ENCODE measurements at places on chromosomes 7 and 10.

DNA sequence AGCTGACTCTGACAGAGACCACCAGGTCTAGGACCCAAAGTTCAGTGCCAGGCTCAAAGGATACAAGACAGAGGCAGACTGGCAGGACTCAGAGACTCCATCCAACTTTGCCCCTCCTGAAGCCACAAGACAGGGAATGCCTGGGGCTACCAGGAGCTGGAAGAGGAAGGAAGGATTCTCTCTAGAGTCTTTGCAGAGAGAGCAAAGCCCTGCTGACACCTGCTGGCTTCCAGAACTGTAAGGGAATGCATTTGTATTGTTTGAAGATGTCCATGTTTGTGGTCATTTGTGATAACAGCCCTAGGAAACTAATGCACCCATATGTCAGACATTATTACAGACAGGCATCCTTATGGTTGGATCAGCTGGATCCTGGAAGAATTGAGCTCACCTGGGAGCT, 132.3 kb upstream of the C7orf33 start:
- no peak for DNase-seq

DNA sequence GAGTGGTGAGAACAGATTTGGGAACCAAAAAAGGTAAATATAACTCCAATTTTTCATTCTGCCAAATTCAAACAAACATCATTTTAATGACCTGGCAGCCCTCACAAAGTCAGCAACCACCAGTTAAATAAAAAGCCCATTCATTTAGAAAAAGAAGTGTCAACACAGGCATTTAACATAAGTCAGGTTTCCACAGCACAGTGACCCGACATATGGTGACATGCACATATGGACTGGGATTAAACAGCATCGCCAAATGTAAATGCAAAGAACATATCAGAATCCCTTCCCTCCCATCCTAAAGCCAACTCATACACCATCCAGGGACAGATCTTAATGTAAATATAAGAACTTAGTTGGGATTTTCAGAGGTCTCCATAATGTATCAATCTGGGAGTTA, 293.2 kb downstream of the FGFR2 start:
- DNase-seq, result no peak

GRCh38 chr10:60955316-60955715, 11.3 kb upstream of the RHOBTB1 start:
- no peak for DNase-seq

GRCh38 chr7:43408981-43409380, 173.9 kb upstream of the STK17A start:
- DNase-seq, result no peak

DNA sequence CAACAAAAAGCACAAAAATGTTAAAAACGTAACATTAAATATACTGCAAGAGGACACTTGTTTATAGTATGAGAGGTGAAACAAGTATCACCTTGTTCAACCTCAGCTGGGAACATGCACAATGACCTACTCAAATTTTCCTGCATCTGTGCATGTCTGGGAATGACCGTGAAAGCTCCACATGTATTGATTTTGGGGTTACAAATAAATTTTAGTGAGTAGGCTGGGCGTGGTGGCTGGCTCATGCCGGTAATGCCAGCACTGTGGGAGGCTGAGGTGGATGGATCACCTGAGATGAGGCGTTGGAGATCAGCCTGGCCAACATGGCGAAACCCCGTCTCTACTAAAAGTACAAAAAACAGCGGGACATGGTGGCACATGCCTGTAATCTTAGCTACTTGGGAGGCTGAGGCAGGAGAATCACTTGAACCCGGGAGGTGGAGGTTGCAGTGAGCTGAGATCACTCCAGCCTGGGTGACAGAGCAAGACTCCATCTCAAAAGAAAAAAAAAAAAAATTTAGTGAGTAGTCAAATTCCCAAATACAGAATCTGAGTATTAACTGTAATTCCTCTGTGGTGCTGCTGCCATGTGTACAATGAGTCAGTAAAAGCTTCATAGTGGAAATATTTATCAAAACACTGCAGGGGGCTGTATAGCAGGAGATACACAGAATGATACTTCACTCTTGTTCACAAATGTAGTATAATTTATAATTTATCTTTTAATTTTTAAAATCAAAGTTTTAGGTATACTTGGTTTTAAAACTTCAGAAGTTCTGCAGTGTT, 41.1 kb downstream of the SUGCT start:
- no peak for DNase-seq

DNA sequence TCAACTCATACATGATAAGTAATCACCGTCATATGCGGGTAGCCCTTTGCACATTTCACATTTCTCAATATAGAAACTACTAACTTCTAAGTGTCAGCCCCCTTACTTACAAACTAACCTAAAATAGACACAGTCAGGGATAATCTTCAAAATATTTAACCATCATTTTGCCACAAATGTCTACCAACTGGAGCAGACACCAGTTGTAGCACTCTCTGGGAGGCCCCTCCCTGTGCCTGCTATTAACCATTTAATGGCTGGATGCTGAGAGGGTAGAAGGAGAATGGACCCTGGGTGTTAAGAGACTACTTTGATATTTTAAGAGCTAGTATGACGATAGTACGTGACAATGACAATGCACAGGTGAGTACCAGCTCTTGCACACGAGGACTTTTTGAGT, 116.4 kb downstream of the SORBS1 start:
- no peak for DNase-seq

DNA sequence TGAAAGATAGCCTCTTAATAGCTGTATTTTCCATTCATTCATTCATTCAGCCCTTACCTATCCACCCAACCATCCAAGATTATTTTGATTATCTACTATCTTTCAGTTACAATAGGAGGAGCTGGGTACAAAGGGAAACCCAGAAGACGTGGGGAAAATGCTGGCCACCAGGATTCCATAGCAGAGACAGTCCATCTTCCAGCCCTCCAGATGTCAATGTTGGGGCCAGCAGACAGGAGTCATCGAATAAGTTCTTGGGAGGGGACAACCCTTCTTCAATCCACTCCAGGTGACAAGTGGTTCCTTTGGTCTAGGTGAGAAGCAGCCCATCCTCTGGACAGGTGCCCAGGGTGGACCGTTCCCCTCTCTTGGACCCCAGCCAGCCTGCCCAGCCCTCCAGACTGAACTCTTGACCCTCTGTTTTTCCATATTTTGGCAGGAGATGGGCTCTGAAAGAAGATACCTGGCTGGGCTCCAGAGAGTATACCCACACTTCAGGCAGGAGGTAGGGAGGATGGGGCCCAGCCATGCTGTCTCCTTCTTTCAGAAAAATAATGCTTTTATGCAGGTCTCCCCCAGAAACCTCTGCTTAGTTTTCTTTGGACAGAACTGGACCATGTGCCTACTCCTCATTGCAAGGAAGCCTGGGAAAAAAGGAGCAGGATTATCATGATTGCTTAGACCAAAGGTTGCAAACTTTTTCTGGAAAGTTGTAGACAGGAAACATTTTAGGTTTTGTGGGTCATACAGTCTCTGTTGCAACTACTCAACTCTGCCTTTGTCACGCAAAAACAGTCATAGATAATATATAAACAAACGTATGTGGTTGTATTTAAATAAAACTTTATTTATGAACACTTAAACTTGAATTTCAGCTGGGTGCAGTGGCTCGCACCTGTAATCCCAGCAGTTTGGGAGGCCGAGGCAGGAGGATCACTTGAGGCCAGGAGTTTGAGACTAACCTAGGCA, 95.5 kb upstream of the SMNDC1 start:
- no peak for DNase-seq

DNA sequence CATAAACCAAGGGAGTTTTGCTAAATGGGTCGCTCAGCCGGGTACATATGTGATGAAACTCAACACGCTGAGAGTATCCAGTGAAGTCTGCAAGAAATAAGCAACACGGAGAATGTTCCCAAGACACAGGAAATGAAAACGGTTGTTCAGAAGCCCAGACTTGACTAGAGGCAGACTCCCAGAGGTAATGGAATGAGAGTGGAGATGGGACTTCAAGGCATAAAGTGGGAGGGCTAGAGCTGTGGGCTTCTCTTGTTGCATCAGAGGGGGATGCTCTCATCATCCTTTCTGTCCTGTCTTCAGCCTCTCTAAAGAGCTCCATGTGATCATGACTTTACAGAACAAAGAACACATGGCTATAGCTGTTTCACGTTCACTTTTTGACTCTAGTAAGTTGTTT, 88.3 kb downstream of the BAMBI start:
- no peak for DNase-seq

DNA sequence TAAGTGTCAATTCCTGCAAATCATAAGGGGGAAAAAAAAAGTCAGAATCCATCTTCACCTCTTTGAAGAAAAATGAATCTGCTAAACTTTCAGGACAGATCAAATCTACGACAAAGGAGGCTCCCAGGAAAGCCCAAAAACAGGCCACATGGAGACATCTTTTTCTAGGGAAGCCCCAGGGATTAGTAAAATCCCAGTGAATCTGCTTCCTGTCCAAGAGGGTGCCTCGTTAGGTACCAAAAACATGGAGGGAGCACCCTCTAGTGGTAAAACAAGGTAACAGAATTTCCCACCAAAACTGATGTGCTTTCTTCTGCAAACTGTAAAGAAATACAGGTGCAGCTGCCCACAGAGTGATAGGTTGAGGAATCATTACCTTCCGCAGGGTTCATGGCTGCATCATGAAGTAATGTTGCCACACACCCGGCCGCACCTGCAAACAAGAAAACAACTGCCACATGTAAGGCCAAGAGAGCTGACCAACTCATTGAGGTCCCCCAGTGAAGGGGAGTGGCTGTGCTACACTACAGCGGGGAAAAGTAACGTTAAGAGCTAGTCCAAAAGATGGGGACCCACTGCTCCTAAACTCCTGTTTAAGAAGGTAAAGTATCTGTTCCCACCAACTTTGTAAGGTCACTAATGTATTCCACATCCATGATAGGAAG, 7.9 kb downstream of the SLC25A28 start:
- peak; percentile 15 for DNase-seq

DNA sequence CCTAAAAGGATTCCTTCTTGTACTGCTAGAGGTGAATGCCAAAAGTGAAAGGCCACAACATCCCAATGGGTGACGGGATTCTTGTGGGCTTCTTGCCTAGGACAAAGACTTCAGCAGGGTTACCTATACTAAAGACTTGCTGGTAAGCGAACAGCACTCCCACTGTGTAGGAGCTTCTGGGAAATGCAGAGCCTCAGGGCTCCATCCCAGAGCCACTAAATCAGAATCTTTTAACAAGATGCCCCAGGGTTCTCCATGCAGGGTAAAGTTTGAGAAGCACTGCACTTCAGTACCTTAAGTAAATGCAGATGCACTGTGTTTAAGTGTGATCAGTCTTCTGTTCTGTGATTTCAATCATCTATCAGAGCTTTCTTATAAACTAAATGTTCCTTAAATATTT, 266.9 kb upstream of the KLF14 start:
- no peak for DNase-seq

- DNase-seq, result peak; percentile 65
Observed at GRCh38 chr10:125118011-125118611, 42.3 kb downstream of the CTBP2 start.

Measured in AG09319 (cell line).